MG63 (cell line): ENCODE measurements at places on chromosomes 13 and 19. TPM values are rescaled to one million over a fixed set of nuclear protein-coding genes. Genes with fewer than 3 reads are reported as not detected.

DNA sequence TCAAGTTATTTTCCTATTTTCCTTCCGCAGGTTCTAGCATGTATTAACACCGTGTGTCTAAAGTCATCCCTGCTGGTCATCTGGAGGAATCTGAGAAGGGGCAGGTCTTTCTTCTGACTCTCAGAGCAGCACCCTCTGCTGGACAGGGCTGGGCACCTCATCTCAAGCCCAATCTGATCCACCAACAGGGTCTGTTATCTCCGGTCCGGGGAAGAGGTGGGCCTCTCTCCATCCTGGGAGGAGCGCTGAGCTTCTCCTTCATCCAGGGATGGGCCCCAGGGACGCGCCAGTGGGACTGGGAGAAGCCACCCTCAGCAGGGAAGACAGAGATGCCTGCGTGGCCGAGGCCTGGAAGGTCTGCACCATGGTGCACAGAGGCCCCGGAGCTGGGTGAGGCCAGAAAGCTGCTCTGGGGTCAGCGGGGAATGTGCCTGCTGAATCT is 26.0 kb upstream of the ZNF331 start:
- DNase-seq = peak; percentile 31

AP1M2 gene
- 1.4 TPM in 1 of 2 replicates, not detected in the other for total RNA-seq

ZNF729 gene
- not detected in 2 replicates for total RNA-seq

- no peak for DNase-seq
These were observed 12.8 kb downstream of the KCTD12 start for GRCh38 chr13:76873445-76873844.

DNA sequence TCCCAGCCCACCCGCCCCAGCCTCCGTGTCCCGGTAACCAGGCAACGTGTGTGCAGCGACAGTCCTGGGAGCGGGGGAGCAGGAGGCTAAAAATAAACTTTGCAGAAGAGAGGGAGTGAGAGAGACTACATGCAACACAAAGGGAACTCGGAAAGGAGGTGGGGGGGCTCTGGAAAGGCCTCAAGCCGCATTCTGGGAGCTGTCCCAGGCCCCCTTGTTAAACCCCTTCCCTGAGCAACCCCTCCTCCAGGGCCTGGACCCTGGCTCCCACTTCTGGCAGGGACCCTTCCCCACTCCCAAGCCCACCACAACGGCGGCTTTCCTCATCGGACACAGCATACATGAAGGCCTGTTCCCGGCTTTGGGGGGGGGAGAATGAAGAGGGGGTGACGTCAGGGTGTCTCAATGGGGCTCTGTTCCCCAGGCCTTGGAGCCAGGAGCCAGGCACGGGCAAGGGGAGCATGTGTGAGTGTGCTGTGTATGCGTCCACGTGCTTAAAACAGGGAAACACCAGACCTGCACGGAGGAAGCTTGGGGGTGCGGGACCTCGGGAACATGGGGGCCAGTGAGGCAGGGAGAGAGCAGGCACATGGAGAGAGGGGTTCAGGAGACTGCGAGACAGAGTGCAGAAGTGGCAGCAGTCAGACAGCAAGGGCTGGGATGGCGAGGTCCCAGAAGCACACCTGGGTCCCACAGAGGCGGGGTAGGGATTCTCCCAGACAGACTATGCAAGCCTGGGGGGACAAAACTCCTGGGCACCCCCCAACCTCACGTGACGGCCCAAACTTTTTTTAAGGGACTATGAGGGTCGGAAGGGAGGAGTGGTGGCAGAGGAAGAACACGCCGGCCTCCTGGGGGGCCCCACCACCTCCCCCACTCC is 2.3 kb downstream of the ERF start:
- no peak for DNase-seq

DNA sequence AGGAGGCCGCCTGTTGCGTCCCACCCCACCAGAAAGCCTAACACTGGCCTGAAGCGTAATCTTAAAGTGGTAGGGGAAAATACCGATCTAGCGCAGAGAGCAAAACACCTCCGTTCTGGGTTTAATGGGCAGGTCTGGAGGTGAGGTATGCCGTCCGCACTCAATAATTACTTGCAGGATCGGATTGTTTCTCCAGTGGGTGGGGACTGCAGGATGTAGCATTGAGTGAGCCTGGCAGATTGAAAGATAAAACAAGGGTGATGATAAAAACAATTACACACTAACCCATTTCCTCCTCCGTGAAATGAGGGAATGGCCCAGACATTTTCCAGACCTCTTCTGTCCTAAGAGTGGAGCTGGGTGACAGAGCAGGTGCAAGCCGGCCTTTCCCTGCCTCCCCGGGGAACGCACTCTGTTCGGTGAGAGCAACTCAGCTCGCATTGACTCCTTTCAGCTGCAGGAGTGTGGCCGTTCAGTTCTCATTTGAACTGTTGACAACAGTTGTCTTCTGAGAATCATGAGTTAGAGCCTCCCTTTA is 110.2 kb upstream of the DOCK9 start:
- no peak for DNase-seq

ZNF222 gene
- 2.2 and 9.1 TPM in 2 replicates for total RNA-seq

ETV2 gene
- total RNA-seq = not detected in 2 replicates

DNA sequence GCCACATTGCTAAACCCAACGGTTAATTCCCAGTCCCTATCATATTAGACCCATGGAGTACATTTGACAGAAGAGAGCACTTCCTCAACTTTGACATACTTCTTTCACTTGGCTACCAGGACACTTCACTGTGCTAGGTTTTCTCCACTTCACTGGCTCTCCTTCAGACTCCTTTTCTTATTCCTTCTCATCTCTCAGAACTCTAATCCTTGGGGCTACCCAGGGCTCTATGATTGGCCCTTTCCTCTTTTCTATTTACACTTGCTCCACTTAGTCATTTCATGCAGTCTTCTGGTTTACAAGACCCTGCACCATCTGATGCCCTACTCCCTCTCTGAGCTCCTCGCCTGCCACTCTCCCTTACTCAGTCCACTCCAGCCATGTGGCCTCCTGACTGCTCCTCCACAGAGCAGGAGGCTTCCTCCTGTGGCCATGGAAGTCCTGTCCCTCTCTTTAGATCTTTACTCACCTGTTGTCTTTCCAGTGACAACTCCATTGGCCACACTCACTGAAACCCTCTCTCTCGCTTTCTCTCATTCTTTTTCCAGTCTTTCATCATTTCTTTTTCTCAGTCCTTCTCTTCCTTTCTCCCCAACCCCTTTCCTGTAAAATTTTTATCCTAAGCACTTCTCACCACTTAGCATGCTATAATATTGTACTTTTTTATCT is 90.4 kb downstream of the TBC1D4 start:
- DNase-seq = no peak

GRCh38 chr19:45508861-45509691 is 1.8 kb downstream of the VASP start:
- peak; percentile 80 for DNase-seq

GRK1 gene
- not detected in 2 replicates for total RNA-seq

GRCh38 chr13:30094015-30094414 is 213.3 kb downstream of the KATNAL1 start:
- no peak for DNase-seq

GRCh38 chr19:33720691-33721682 is 75.7 kb upstream of the KCTD15 start:
- DNase-seq = no peak

GRCh38 chr13:112136095-112136494 is 69.1 kb downstream of the SOX1 start:
- DNase-seq = no peak

- DNase-seq = no peak
These were observed 66.4 kb downstream of the ZAR1L start for GRCh38 chr13:32248801-32249200.

- no peak for DNase-seq
These were observed 1.9 kb downstream of the COX6B2 start for GRCh38 chr19:55352549-55353145.

- no peak for DNase-seq
These were observed 5.3 kb downstream of the ZNF85 start for GRCh38 chr19:20928371-20928770.

PRR20C gene
- total RNA-seq = not detected in 2 replicates
